ENCODE measurements at places on chromosomes 7 and 10.

DNA sequence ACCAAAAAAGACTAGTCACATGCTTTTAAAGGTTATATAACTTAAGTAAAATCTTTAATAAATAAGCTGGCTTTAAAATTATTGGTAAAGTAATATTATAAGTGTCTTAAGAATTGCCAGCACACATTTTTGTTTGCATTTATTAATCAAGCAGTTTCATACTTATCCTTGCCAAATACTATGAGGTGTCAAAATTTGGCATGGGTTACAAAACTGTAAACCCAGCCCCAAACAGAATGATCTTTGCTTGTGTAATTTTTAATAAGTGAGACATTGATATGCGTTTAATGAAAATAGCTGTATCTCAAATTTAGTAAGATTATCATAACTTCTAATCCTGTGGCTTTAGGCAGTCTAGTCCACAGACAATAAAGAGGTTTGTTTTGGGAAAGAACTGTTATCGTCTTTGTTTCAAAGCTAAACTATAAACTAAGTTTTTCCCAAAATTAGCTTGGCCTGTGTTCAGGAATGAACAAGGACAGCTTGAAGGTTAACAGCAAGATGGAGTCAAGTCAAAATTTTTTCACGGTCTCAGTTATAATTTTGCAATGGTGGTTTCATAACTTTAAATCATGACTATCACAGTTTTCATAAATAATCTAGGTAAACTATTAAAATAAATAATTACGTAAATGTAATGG, 72.8 kb downstream of the ST8SIA6 start:
- DNase-seq: no peak

DNA sequence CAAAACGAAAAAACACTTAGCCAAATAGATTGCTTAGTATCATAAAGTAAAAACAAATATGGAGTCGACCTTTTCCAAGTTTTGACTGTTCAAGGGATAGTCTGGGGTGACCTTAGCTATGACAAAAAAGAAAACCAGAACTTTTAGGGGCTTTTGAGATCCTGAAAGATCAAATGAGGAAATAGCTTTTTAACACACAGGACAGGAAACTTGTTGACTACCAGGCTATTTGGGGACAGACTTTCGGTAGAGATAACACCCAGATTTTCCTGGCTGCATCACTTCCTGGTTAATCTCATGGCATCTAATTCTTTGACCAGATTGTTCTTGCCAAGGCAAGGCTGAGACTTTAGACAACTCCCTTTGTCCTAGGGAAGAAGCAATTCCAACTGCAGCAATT, 34.5 kb upstream of the EGR2 start:
- no peak for DNase-seq

DNA sequence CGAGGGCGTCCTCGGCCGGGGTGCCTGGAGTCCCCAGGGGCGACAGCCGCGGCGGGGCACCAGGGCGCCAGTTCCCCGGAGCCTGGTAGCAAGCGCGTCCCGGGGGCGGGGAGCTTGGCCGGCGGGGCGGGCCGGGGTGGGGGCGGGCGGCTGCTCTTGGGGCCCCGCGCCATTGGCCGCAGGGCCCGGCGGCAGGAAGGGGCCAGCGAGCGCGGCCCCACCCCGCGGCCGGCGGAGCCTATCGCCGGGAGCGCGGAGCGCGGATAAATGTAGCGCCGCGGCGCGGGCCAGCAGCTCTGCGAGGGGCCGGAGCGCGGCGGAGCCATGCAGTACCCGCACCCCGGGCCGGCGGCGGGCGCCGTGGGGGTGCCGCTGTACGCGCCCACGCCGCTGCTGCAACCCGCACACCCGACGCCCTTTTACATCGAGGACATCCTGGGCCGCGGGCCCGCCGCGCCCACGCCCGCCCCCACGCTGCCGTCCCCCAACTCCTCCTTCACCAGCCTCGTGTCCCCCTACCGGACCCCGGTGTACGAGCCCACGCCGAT, at the start of gene HHEX:
TSS of gene HHEX (plus strand) at position 293 of the 548 bp plus-strand sequence. CDS start at position 325, 32 bp downstream.
- no peak for DNase-seq

DNA sequence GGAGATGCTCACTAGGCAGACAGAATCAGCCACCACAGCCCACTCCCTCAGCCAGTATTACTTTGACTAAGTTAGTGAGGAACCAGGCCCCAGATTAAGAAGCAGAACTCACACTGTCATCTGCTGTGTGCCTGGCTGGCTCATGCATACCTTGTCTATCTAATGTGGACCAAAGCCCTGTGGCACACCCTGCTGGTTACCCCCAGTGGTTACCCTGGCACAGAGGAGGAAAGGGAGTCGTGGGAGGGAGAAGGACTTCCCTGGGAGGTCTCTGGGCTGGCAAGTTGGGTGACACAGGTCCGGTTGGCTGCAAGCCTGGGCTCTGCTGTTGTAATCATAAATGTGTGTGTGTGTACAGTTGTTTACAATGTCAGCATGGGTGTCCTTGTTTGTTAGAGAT, 7.5 kb upstream of the SH2D4B start:
- no peak for DNase-seq

DNA sequence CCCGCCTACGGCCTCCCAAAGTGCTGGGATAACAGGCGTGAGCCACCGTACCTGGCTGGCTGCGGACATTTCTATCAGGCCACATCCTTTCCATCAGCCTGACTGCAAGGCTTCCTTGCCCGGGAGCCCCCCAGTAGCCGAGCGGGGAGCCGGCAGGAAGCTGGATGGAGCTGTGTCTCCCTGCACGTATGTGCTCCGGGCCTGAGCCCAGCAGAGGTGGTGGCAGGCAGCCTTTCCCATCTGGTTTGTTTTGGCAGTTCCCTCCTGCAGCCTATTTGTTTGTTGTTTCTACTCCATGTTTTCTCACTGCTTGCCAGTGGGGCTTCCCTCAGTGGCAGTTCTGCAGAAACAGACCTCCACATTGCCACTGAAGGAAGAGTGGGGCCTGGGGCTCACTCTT, 5.4 kb downstream of the POP7 start:
- DNase-seq: no peak

- no peak for DNase-seq
Measured at GRCh38 chr7:114414156-114415063, at the start of gene FOXP2. TSS of gene FOXP2 (plus strand) at chr7:114414815. CDS start at chr7:114426512, 11,697 bp downstream.

DNA sequence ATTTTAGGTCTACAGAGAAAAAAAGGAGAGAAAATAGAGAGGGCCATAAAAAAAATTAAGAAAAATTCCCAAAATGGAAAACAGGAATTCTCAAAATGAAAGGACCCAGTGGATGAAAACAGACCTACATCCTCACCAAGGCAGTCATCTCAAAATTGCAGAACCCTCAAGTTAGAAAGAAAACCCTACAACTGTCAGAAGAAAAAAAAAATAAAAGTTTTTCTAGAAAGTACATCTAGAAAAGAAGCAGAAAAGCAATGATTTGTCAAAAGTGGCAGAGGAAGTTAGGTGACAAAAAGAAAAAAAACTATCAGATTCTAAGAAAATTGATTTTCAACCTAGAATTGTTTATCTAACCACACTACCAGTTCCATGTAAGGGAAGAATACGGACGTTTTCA, 167.6 kb upstream of the LRGUK start:
- no peak for DNase-seq

GRCh38 chr7:106744563-106745091, 83.7 kb upstream of the CCDC71L start:
- DNase-seq: no peak

- no peak for DNase-seq
Measured at GRCh38 chr7:10216462-10216861, 757.2 kb upstream of the PHF14 start.

Data from NK-92 treated with Interleukin-12 subunit alpha and Interleukin-12 subunit beta, amount 100 ng/mL, for 24 hours (cell line).